NCI-H526 treated with DMSO at 0.1 percent for 48 hours (cell line): ENCODE measurements at places on chromosomes 5 and 9.

GRCh38 chr5:180605554-180606214 is 14.4 kb upstream of the SCGB3A1 start:
- DNase-seq = no peak

- DNase-seq = no peak
Observed at GRCh38 chr9:72207278-72207677, 58.0 kb downstream of the GDA start.

DNA sequence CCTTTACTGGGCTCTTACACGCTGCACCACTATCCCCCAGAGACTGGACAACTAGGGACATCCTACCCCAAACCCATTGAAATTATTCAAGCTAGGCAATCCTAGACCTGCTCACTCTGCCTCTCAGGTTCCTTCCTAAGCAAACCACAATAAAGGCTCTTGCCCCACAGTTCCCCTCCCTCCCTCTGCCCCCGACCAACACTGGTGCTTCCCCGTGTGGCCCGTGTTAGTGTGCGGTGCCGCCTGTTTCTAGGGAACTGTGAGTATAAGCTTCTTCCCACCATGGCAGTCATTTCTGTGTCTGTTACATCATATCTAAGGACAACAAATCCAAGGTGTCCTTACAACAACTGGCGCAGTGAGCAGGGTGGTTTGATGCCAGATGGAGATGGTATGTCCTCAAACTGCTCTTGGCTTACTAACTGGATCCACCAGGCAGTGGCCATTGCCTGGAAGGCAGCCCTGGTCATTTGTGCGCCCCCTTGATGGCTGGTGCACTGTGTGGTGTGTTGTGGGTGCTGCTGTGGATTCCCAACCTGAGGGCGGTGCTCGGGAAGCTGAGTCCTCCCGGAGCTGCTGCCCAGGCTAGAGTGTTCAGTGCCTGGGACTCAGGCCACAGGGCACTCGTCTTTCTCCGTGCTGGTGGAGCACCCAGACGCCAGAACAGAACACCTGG is 8.4 kb upstream of the MXD3 start:
- DNase-seq = no peak

DNA sequence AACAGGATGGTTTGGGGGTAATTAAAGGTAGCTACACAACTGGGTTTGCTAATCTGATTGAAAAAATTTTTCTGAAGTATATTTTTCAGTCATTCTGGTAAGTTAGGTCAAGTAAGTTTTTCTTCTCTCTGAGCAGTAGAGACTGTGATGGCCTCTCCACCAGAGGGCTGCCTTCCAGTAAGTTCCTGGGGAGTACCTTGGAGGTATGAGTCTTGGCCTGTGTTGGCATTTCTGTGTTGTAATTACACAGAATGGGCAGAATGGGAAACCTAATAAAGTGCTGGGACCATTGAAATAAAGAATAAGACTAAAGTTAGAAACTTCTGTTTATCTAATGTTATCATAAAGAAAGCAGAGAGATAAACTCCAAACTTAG is 430.8 kb downstream of the ARHGEF28 start:
- no peak for DNase-seq

GRCh38 chr9:34991607-34992375 is 2.2 kb downstream of the DNAJB5 start:
- no peak for DNase-seq

GRCh38 chr9:128097543-128098296 is 29.7 kb downstream of the SLC25A25 start:
- DNase-seq = no peak

- DNase-seq = no peak
Observed at GRCh38 chr5:153463806-153464205, 26.7 kb upstream of the GRIA1 start.

- DNase-seq = no peak
Observed at GRCh38 chr9:113289091-113289490, 13.6 kb downstream of the PRPF4 start.

- DNase-seq = no peak
Observed at GRCh38 chr9:114779352-114779845, 26.4 kb downstream of the TNFSF15 start.

- no peak for DNase-seq
Observed at GRCh38 chr5:2714026-2714425, 37.5 kb downstream of the IRX2 start.

- no peak for DNase-seq
Observed at GRCh38 chr9:136621019-136621733, 41.5 kb upstream of the EGFL7 start.

DNA sequence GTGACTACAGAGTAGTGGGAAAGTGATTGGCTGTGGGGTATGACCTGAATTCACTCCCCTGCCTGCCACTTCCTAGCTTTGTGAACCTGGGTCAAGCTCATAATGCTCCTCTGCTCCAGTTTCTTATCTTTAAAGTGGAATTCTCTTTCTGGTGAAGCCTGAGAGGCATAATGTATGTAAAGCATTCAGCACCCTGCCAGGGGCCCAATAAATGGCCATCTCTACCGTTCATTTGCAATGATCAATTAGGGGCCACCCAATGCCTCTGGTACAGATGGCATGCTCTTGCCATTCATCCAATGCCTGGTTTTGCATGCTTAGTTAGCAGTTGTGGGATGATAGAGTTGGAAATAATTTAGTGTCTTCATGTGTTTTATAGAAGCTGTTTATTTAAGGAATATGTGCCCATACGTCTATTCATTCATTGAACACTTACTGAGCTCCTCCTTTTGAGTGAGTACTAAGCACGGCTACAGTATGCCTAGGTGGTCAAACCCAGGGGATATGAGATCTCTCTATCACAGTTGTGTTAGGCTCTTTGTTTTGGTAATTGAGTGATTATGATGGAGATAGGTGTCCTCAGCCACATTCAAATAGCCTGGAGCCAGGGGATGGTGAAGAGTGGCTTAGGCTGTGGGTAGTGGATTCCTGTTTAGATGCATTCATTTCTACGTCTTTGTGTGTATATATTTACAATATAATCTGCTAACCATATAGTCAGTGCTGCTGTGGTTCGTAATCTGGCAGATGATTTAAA is 15.3 kb downstream of the ZNF462 start:
- DNase-seq = no peak

GRCh38 chr5:83474161-83474796 is 2.7 kb downstream of the VCAN start:
- DNase-seq = peak; percentile 25

DNA sequence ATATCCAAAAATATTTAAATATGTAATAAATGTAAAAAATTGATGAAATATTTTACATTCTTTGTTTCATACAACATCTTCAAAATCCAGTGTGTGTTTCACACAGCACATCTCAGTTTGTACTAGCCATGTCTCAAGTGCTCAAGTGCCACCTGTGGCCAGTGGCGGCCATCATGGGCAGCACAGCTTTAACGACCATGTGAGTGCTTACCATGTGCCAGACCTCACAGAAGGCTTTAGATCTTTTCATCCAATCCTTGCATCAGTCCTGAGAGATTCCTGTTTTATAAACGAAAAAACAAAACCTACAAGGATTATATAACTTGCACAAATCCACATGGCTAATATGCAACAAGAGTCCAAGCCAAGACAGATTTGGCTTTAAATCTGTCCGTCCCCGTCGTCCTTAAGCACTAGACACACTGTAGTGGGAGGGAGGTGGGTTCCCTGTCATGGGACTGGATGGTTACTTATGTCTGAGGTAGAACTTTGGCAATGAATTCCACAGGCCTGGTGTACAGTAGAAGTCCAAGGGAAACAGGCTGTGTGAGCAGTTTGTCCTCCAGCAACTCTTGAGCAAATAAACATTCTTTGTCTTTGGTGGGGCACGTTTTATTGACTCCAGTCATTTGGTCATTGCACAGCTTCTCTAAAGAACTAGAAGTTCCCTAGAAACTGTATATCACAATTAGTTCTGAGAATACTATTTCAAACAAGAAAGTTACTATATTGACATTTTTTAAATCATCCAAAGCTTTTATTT is 25.0 kb upstream of the F2R start:
- DNase-seq = no peak

- no peak for DNase-seq
Observed at GRCh38 chr5:133062276-133062675, 10.5 kb downstream of the HSPA4 start.

DNA sequence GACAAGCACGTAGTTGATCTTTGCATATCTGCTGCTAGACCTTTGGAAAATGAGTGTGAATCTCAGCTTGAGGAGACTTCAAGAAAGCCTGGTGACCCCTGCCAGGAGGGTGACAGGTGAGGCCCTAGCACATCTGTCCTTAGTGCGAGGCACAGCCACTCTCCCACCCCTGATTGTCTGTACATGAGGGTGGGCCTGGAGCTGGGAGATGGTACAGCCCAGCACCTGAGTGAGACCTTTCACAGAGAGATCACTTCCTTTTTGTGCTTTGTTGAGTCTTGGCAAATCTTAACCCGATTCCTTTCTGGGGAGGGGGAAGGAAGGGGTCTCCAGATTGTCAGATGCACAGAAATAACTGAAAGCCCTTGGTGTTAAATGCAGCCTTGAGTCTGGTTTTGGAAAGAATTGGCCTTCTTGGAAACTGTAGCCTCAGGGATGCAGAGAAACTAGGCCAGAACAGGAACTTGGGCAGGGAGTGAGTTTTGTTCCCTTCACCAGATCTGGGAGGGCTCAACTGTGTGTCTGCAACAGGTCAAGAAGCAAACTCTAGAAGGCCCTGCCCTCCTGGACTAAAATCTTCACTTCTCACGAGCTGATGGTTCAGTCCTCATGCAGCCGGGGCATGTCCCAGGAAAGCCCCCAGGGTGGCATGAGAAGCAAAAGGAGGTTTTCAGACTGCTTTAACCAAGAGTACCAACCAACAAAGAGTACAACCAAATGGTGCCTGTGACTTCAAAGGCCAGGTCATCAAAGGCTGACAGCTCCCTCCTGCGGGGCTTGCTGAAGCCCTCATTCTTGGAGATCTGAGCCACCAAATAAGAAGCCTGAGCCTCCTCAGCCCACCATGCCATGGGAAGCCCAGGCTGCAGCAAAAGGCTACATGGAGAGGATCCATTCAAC is 20.8 kb upstream of the SEMA4D start:
- DNase-seq = no peak

DNA sequence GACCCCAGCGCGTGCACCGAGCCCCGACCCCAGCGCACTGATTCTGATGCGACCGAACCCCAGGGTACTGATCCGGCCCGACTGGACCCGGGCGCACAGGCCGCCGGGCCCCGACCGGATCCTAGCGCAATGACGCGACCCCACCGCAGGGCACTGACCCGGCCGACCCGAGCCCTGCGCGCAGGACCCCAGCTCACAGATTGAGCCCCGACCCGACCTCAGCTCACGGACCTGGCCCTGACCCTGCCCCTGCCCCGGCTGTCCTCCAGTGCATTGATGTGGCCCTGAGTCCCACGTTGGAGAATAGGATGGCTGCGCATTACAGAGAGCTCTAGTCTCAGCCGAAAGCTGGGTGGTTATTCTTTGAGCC is 438 bp downstream of the TRIP13 start:
- no peak for DNase-seq

DNA sequence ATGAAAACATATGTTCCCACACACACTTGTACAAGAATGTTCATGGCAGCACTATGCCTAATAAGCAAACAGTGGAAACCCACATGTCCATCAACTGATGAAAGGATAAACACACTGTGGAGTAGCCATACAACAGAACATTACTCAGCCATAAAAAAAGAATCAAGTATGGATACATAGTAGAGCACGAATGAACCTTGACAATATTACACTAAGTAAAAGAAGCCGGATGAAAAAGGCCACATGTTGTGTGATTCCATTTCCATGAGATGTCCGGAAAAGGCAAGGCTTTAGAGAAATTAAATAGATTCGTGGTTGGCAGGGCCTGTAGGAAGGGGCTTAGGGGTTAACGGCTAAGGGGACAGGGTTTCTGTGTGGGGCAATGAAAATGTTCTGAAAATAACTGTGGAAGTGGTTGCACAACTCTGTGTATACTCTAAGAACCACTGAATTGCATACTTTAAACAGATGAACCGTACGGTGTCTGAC is 51.4 kb downstream of the COL23A1 start:
- DNase-seq = no peak

DNA sequence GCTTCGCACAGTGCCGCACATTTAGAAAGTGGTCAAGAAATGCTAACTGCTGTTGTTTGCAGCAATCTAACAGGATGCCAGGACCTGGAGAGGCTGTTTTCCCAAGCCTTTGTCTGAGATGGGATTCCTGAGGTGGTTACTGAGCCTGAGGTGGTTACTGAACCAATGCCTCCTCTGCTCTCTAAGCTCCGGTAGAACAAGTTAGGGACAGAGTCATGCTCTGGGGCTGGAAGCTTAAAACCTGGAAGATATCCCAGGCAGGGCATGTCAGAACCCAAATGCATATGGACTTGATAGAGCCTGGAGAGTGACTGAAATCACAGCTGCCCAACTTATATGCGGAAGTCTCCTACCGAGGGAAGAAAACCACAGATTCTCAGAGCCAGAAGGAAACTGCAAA is 46.5 kb upstream of the FAT2 start:
- DNase-seq = no peak

DNA sequence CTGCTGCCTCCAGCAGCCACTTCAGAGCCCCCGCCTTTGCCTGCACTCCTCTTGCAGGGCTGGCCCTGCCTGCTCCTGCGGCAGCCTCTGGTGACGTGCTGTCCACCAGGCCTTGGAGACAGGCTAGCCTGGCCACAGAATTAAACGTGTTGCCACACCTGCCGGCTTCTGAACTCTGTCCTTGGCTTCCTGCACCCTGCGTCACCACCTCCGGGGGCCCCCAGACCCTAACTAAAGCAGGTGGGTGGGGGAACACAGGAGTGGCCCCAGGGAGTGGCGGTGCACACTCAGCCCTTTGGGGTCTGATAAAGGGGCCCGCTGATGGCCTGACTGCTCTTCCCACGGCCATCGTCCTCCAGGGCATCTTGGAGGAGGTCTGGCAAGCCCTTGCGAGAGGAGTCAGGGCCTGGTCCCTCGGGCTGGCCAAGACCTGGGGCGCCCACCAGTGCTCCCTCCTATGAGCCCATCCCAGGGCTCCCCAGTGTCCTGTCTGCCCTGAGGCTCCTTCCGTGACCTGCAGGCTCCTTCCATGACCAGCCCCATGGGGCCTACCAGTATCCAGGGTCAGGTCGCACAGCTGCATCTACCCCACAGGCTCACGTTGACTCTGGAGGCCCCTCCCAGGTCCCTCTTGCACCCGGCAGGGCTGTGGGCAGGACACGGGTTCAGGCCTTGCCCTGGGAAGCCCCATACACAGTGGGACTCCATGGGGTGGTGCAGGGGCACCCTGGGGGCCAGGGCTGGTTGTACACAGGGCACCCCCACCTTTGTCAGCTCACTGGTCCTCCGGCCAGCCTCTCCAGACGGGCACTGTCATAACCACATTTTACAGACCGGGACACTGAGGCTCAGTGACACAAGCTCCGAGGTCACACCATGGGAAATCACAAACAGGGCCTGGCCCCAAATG is 1.0 kb upstream of the MAMDC4 start:
- no peak for DNase-seq

- no peak for DNase-seq
Observed at GRCh38 chr5:14306329-14306815, 163.2 kb downstream of the TRIO start.

- DNase-seq = no peak
Observed at GRCh38 chr5:113319256-113320053, 115.3 kb downstream of the TSSK1B start.

DNA sequence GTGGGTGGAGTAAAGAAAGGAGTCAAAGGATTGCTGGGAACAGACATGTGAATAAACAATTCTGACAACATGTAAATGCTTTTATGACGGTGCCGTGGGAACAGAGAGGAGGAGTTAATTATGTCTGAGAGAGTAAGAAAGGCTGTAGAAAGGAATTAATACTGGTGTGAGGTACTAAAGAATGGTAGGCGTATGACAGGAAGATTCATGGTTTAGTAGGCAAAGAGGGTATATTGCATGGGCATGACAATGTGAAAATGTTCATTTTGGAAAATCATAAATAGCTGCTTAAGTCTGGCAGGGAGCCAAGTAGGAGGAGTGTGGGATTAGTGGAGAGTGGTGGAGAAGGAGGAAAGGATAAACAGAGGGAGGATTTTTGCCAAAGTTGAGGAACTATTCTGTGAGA is 19.7 kb downstream of the NAA35 start:
- peak; percentile 12 for DNase-seq
